Cortex of kidney (tissue), 1 donor: ENCODE measurements at places on chromosomes 4 and X.

DNA sequence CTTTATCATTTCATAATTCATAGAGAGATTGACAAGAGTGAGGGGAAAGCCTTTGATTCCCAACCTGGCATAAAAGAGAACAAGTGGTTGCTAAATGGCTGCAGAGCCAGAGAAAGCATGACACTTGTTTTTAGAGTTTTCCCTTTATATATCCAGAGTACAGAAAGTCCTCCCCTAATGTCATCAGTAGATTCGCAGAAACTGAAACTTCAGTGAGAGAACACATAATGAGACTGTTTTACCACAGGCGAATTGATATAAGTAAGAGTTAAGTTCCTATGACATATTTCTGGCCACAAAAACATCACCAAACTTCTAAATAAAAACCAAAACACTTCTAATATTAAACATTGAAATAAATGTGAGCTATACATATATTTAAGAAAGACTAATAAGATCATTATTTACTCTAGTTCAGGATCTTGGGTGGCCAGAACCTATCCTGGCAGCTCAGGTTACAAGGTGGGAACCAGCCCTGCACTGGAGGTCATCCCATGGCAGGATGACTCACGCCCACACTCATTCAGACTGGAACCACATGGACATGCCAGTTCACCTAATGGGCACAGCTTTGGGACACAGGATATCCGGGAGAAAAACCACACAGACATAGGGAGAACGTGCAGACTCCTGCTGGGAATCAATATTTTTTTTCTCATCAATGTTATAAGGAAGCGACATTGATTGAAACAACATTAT, 35.5 kb downstream of the NWD2 start:
- DNase-seq, result no peak

GRCh38 chr4:118076958-118077766, 42.9 kb downstream of the NDST3 start:
- no peak for DNase-seq

DNA sequence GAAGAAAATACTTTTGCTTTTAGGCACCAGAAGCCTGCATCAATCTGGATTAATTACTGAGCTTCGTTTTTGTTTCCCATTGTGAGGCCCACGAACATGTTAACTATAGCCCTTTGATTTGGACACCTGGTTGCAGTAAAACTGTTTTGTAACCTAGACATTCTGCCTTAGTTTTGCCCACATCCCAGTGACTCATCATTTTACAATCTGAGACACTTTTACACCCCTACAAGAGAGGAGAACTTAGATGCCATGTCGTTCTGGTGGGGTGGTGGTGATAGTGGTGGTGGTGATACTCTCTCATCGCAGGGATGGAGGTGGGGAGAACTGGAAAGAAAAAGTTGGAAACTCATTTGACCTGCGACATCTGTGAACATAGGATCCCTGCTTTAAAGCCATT, 1257.2 kb downstream of the ADGRL3 start:
- DNase-seq, result no peak

GRCh38 chrX:41716767-41717473, 7.1 kb upstream of the GPR82 start:
- DNase-seq, result no peak

DNA sequence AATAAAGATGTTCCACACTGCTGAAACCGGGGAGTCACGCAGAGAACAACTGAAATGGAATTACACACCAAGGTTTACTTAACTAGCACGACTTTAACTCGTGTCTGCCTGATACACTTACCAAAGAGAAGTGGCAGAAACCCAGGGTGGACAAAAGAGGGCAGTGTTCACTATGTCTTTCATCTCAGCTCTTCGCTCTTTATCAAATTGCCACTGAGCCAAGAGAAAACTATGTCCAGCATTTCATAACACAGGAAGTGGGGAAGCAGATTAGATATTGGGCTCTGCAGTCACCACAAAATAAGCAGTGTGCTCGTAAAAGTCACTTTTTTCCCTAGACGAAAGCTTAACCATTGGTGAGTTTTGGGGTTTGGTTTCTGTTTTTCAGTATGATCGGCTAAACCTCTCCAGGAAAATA, 155.7 kb downstream of the CHIC2 start:
- no peak for DNase-seq

DNA sequence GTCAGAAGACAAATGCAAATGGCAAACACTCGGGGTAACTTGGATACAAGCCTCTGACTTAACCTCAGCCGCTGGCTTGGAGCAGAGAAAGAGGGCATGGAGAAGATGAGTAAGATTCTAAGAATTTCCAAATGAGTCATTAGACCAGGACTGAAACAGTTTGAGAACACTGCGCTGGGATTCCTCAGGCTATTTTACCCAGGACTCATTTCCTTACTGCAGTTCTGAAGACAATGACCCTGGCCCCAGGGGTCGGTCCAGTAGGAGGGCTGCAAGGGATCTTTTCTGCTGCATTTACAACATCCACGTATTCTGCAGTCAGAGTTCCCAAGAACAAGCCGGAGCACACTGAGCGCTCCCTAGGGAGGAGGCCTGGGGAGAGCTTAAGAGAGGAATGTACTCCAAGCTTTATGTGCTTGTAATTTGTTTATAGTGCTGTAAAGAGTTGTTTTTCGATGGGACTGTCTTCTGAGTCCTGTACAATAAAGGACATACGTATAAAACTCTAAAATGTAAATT, 27.3 kb upstream of the SORBS2 start:
- DNase-seq, result no peak

GRCh38 chr4:66091786-66092185, 421.5 kb upstream of the EPHA5 start:
- no peak for DNase-seq

DNA sequence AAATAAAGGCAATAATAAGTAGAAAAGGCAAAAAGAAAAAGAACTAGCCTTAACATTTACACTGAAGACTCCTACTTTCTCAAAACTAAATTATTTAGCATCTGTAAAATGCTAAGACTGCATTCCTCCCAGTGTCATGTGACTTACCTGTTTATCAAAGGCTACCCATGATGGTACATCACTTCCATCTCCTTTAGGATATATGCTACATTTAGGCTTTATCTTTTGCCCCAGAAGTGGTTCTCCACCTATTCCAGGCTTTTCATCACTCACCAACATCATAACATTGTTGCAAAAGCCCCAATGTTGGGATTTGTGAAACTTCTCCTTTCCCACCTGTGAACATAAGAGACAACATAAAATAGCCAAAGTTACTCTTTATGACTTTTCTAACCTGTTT, 31.1 kb downstream of the EFHC2 start:
- no peak for DNase-seq

GRCh38 chr4:58093352-58093751, 983.2 kb upstream of the IGFBP7 start:
- no peak for DNase-seq

- no peak for DNase-seq
Observed at GRCh38 chrX:1212532-1212931, at the start of gene CRLF2. CRLF2 (minus strand) TSS chrX:1212649; CDS start chrX:1212634, 15 bp downstream.

DNA sequence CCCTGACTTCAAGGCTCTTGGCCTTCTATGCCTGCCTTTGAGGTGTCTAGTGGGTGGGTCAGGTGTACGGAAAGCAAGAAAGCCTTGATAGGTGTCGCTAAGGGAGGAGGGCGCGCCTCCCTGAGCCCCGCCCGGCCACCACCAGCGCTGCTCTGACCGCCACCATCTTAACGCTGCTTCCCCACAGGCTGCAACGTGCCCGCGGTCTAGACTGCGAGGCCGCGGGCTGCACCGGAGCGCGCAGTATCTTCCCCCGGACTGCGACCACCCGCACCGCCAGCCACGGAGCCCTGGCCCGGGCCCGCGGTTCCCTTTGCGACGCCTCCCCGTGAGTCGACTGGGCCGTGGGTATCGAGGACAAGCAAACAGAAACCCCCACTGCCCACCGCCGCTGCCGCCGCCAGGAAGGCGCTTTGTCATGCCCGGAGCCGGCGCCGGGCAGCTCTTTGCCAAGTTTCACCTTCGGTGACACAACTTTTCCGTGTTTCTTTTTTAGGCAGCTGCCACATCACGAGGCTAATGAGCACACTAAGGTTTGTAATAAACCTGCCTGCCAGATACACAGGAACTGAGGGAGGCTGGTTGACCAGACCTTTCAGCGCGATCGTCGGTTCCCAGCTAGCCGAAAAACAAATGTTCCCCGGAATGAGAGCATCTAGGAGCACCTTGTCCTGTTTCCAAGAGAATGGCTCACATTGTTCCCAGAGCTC, 335.8 kb upstream of the F9 start:
- peak; percentile 3 for DNase-seq

GRCh38 chrX:39152106-39152649, 350.9 kb downstream of the MID1IP1 start:
- DNase-seq, result no peak

GRCh38 chrX:15384304-15384703, at the start of gene VEGFD:
VEGFD (minus strand) TSS chrX:15384413; CDS start chrX:15383946, 467 bp downstream.
- DNase-seq, result no peak

DNA sequence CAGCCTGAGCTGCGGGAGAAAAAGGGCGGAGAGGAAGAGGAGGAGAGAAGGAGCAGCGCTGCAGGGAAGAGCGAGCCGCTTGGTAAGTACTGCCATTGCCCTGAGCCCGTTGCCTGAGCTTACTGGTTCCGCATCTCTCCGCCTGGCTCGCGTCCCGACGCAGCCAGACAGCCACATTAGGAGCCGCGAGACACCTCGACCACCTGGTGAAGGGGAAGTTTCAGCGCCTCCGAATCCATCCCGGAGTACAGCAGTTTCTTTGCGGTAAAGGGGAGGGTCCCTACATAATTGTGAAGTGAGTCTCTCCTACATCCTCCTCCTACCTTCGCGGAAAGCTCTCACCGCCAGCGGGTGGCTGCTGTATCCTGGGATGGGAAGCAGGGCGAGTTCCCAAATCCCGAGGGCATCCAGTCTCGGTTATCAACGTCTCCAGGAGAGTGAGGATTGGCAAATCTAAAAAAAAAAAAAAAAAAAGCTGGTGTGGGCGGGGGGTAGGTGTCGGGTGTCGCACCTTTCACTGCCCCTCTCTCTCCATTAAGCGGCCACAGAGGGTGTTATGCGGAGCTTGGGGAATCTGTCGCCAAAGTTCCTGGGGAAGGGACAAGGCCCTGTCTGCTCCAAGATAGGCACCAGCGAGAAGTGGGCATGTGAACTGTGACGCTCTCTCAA, 7.9 kb downstream of the TBX22 start:
- DNase-seq, result no peak

DNA sequence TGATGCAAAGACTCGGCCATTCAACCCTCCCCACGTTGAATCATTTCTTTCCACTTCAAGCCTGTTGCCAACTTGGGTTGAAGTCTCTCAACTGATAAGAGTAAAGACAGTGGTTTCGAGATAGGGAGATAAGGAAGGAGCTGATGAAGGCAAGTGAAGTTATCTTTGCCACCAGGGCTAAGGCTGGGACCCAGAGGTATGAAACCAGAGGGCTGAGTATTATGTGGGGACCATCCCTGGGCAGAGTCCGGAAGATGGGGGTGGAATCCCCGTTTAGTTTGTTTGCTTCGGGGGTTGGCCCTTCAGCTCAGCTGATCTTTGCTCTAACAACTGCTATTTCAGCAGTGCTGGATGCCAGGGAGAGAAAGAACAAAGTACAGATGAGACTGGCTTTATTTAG, 2.3 kb upstream of the XPNPEP2 start:
- no peak for DNase-seq

- no peak for DNase-seq
Observed at GRCh38 chr4:1557221-1557597, 126.9 kb downstream of the FAM53A start.

- DNase-seq, result no peak
Observed at GRCh38 chr4:118981171-118981838, 92.7 kb downstream of the SYNPO2 start.

- DNase-seq, result no peak
Observed at GRCh38 chr4:132332932-132333723, 816.0 kb upstream of the PCDH10 start.

DNA sequence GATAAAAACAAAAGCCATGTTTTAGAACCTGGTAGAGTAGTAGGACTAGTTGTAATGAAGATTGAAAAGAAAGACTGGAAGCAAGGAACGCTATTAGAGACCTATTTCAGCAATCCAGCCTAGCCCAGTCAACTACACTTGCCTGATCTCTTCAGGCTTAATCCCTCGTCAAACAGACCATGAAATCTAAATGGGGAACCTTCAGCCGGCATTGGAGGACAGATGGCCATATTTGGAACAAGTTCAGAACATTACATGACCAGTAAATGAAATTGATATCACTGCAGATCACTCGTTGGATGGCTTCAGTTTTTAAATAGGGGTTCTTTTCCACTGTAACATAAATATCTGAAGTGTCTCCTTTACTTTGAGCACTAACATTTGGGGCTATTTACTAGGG, 84.8 kb upstream of the WDR44 start:
- no peak for DNase-seq

DNA sequence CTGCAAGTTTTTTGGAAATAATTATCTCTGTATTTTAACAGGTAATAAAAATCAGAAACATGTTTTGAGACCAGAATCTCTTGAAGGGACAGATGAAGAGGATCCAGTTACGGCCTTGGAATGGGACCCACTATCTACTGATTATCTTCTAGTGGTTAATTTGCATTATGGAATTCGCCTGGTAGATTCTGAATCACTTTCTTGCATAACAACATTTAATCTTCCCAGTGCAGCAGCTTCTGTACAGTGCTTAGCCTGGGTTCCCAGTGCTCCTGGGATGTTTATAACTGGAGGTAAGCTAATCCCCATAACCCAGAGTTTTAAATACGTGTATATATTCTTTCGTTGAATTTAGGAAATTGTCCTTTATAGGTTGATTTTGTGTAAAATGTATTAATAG, 59.4 kb downstream of the WDR17 start:
- no peak for DNase-seq

DNA sequence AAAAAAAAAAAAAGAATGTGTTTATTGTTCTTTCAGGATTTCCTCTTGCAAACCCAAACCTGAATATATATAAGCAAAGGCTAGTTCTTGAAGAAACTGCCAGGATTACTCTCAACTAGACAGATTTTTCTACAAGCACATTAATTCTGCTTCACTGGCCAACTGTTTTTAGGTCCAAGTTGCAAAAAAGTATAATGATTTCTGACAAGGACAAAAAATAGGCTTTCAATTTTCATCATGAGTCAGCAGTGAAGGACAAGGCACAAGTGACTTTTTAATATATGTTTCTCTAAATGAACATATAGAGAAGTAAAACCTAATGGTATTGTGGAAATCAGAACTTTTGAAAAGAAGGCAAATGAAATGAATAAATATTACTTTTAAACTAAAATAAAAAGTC, 73.7 kb downstream of the ELOVL6 start:
- DNase-seq, result no peak

GRCh38 chrX:142251680-142252079, 46.6 kb upstream of the MAGEC2 start:
- no peak for DNase-seq

GRCh38 chr4:136112116-136112515, 1420.2 kb downstream of the PCDH18 start:
- DNase-seq, result no peak

DNA sequence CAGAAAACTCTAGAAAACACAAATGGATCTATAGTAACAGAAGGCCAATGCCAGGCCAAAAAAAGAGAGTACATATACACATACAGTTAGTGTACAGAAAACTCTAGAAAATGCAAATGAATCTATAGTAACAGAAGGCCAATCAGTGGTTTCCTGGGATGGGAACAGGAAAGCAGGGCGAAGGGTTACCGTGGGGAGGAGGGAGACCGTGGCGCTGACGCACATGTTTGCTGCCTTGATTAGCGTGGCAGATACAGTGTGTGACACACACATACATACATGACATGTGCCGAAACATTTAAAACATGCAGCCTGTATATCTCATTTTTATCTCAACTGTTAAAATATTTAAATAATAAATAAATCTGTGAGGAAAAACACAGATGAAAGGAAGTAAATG, 14.7 kb downstream of the GAK start:
- no peak for DNase-seq
